ENCODE measurements at places on chromosomes 6 and 20.

- no peak for DNase-seq
Observed at GRCh38 chr6:144602523-144603180, 317.5 kb downstream of the UTRN start.

GRCh38 chr6:13044390-13044789 is 283.9 kb downstream of the TBC1D7 start:
- no peak for DNase-seq

- DNase-seq, result no peak
Observed at GRCh38 chr20:32278199-32278643, 770 bp downstream of the KIF3B start.

DNA sequence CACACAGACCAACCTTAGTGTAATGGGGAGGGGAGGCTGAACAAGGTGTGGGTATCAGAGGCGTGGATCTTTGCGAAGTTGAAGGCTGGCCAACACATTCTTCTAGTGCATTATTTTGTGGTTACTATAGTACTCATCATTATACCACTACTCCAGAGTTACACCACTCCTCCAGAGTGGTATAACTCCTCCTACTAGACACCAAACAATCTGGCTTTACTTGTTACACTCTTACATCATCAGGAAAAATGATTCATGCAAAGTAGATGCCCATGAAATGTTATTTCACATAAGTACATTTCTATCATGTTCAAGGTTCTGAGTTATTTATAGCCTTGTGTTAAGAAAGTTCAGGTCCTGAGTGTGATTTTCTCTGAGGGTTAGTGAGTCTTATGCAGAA is 443.1 kb upstream of the OPRM1 start:
- no peak for DNase-seq

- DNase-seq, result no peak
Observed at GRCh38 chr6:127058936-127059335, 59.5 kb upstream of the RSPO3 start.

- DNase-seq, result no peak
Observed at GRCh38 chr6:136761227-136761922, 30.9 kb downstream of the MAP3K5 start.

- DNase-seq, result no peak
Observed at GRCh38 chr6:98308564-98308963, 525.8 kb upstream of the POU3F2 start.

GRCh38 chr6:40719671-40720374 is 132.7 kb upstream of the LRFN2 start:
- no peak for DNase-seq

DNA sequence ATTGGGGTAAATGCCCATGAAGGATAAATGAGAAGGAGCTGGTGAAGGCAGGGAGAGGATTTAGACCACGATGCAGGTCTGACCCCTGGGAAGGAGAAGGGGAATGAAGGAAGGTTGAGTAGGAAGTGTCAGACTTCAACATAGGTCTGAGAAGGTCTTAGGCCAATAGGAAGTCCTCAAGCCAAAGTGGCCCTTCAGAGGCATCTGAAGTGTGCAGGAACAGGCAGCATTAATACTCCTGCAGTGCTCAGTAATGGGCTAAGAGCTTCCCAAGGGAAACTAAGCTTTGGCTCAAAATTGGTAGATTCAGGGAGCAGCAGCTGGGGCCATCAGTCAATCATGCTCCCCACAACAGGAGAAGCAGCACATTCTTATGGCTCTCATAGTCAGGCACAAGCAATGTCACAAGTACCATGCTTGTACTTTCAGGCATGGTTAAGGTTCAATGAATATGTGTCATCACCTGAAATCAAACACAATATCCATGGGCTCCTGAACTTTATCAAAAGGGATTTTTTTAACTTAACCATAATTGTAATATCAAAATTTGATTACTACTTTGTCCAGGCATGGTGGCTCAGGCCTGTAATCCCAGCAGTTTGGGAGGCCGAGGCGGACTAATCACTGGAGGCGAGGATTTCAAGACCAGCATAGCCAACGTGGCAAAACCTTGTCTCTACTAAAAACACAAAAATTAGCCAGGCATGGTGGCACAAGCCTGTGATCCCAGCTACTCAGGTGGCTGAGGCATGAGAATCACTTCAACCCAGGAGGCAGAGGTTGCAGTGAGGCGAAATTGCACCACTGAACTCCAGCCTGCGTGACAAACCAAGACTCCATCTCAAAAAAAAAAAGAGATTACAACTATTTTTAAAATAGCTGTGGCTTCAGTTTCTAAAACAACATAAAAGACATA is 9.9 kb downstream of the RALGAPA2 start:
- no peak for DNase-seq

- no peak for DNase-seq
Observed at GRCh38 chr20:50546729-50547314, 36.6 kb downstream of the PTPN1 start.

DNA sequence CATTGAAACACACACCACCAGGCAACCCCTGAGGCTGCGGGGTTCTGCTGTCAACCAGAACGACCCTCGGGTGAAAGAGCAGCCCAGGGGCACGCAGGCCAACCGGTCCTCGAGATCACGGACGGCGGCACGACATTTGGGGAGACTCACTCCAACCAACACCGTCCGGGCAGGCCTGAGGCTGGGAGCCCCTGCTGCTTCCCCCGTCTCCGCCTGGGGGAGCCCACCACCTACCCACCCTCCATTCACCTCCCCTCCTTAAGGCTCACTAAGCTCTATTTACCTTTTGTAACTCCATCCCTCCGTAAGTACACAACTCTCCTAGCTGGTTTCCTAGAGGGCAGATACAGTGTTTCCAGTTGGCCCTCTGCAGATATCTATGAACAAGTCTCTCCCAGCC is 971.3 kb upstream of the DEFB115 start:
- no peak for DNase-seq

DNA sequence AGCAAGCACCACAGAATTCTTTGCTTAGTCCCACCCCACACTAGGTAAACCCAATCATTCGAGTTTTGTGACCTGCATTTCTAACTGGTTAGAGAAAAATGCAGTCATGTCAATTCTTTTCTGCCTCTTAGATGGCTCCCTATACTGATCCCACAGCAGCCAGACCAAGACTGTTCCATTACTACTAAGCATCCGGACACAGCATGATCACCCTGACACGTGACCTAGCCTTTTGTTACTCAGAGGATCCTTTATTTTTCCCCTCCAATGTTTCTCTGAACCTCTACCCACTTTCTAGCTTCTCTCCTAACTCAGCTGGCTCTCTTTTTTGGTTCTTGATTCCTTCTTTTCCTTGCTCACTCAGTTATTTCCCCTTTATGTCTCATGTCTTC is 87.9 kb downstream of the PDE10A start:
- DNase-seq, result no peak

DNA sequence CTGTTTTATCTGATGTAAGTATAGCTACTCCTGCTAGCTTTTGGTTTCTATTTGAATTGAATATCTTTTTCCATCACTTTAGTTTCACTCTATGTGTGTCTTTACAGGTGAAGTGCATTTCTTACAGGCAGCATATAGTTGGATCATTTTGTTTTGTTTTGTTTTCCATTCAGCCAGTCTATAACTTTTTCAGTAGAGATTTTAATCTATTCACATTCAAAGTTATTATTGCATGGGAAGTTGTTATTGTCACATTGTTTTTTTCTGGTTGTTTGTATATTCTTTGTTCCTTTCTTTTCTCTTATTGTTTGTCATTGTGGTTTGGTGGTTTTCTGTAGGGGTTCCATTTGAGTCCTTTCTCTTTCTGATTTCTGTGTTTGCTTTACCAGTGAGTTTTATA is 151.2 kb downstream of the PDE10A start:
- DNase-seq, result no peak

GRCh38 chr20:51092338-51092737 is 69.4 kb upstream of the KCNG1 start:
- DNase-seq, result no peak

DNA sequence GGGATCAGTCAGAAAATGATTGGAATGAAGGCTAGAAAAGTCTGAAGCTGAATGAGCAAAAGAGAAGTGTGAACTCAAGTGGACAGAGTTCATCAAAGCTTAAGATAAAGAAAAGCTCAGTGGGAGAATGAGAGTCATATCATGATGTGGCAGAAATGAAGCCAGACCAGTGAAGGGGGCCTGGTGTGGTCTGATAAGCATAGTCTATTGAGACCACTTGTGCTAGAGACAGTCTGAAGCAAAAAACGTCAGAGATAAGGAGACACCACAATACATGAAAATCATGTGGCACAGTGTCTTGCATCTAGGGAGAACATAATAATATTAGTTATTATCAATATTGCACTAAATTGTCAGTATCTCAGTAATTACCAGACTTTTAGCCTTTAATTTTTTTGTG is 601.5 kb downstream of the UTRN start:
- no peak for DNase-seq

- DNase-seq, result no peak
Observed at GRCh38 chr20:47991875-47992488, 206.7 kb upstream of the SULF2 start.

- DNase-seq, result no peak
Observed at GRCh38 chr6:84150705-84151104, 76.7 kb downstream of the CEP162 start.

DNA sequence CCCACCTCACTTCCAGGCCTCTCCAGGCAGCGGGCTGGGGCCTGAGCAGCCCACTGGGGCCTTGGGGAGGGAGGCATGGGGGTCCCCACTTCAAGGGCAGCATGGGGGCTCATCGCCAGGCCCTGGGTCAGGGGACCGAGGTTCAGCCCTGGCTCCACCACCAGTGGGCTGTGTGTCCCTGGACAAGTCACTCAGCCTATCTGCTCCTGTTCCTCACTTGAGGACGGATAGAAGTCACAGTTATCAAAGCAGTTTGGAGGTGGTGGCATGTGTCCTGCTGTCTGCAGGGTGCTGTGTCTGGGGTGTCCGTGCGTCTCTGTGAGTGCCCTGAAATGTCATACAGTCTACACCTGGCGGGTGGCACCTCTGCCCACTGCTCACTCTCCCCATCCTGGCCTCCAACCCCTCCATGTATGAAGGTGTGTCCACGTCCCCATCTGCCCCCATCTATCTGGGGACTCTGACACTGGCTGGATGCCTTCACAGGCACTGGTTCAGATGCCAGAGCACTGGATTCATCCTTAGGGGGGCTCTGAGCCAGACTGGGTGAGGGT is 3.6 kb downstream of the EEF1A2 start:
- no peak for DNase-seq

DNA sequence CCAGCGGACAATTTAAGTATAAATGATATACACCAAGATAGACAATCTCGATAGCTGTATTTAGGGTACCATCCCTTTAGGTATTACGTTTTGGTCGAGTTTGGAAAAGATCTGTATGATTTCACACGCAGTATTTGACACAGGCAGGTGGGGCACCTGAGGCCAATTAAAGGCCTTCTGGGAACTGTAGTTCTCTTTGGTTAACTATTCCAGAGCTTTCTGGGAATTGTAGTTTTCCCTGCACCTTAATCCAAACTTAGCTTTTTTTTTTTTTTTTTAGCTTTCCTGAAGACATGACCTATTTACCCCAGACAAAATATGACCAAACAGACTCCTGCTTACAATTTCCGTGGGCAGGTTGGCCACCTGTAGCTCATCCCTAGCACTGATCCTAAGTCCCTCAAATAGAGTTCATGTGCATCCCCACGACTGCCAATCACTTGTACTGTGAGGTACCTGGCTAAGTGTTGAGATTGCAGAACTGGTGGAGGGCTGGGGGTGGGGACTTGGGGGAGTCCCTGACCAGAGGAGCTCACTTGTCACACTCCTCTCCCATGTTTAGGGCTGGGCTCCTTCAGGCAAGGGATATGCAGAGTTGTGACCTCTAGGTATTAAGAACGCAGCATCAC is 999 bp upstream of the EHMT2 start:
- DNase-seq, result no peak

DNA sequence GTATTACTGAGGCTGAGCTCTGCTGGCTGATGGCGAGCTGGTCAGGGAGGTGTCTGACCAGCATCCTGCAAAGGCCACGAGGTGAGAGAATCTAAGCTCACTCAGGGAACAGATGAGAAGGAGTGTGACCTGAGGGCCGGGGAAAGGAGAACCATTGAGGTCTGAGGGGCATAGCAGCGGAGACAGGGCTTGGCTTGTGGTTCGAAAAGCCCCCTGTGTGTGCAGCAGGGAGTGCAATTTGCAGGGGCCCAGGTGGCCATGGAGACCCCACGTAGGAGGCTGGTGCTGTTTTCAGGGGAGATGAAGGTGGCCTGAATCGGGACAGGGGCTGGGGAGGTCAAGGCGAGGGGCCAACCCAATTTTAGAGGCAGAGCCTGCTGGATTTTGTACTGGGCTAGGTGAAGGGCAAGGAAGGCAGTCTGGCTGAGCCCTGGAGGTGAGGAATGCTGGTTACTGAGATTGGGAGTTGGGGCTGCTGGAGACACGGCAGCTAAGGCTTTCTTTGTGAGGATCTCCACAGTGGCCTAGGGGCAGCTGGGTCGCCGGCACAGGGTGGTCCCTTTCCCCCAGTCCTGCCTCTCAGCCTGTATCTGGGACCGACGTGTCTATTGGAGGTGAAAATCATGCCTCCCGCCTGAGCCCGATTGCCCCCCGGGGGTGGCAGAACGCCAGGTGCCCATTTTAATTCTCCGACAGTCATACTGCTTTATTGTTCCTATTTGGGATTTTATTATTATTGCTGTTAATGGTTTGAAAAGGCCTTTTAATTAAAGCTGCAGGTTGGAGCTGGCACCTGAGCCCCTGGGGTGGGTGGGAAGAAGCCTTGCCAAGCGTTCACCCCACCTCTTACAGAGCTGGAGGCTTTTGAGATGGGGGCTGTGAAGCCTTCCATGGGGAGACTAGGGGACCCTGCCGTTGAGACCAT is 28.4 kb downstream of the DLGAP4 start:
- DNase-seq, result no peak

- DNase-seq, result no peak
Observed at GRCh38 chr6:113365191-113365590, 492.0 kb upstream of the MARCKS start.

- no peak for DNase-seq
Observed at GRCh38 chr20:38127920-38128528, 37.0 kb downstream of the TGM2 start.

DNA sequence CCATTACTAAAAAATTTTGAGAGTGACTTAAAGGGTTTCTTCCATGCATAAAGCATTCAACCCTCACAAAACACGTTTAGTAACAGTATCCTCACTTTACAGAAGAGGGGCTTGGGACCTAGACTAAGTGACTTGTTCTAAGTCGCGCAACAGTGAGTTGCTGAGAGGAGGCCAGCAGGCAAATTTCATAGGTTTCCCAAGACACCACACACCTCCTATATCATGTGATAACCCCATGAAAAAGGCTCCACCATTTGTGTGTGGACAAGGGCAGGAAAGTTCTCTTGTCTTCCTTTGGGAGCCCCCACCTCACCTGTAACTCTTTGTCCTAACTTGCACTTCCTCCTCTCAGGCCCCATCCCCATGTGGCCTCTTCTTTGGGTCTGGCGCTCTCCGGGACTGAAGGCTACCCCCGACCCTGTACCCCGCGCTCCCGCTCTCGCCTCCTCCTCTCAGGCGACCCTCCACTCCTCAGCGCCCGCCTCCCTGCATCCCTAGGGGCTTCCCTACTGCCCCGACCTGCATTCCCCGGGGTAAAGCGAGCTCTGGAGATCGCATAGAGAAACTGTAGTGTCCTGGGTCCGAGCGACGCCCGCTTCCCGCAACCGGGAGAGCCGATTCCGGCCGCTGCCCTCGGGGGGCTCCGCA is 392 bp downstream of the PSMB8 start:
- no peak for DNase-seq

- no peak for DNase-seq
Observed at GRCh38 chr6:161271343-161272030, 2.4 kb downstream of the AGPAT4 start.
